ENCODE measurements at places on chromosomes 16 and 17.

DNA sequence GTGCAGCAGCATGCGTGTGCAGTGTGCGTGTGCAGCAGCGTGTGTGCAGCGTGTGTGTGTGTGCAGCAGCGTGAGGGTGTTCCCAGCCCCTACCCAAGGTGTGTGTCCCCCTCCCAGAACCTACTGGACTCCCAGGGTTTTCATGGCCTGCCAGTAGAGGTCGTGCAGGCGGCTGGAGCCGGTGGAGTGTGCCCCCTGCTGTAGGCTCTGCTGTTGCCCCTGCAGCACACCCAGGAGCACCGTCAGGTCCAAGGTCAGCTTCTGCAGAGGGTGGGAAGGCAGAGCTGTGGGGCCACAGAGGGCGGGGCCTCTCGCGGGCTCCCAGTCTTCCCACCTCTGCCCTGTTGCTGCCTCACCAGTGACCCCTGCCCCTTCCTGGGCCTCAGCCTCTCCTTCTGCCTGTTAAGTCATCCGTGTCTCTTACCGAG lies 14.9 kb downstream of the MYBBP1A start:
- peak; percentile 22 for DNase-seq

- no peak for DNase-seq
Observed at GRCh38 chr17:80696964-80697363, 152.3 kb downstream of the RPTOR start.

- DNase-seq = no peak
Observed at GRCh38 chr16:1887711-1888354, 15.9 kb upstream of the MEIOB start.

GRCh38 chr17:74042744-74043486 lies 160.6 kb upstream of the RPL38 start:
- DNase-seq = peak; percentile 7

- DNase-seq = no peak
Observed at GRCh38 chr16:87842209-87842869, 27.0 kb downstream of the SLC7A5 start.

DNA sequence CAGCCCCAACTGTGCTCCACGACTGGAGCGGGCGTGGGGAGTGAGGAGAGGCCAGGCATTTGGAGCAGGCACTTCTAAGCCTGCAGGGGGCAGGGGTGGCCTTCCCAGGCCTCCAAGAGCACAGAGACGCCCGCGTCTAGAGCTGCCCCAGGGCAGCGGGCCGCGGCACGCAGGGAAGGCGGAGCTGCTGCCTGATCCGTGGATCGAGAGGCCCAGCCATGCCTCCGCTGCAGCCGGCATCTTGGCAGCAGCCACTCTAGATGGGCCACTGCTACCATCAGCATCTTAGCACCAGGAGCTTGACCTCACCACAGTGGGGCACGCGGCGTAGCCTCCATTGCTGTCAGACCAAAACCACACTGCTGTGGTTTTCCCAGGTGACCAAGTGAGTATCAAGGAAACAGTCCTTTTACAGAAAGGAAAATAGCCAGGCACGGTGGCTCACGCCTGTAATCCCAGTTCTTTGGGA lies 20.4 kb upstream of the WDR45B start:
- DNase-seq = peak; percentile 76

GRCh38 chr16:4028144-4028543 lies 88.1 kb downstream of the ADCY9 start:
- no peak for DNase-seq

DNA sequence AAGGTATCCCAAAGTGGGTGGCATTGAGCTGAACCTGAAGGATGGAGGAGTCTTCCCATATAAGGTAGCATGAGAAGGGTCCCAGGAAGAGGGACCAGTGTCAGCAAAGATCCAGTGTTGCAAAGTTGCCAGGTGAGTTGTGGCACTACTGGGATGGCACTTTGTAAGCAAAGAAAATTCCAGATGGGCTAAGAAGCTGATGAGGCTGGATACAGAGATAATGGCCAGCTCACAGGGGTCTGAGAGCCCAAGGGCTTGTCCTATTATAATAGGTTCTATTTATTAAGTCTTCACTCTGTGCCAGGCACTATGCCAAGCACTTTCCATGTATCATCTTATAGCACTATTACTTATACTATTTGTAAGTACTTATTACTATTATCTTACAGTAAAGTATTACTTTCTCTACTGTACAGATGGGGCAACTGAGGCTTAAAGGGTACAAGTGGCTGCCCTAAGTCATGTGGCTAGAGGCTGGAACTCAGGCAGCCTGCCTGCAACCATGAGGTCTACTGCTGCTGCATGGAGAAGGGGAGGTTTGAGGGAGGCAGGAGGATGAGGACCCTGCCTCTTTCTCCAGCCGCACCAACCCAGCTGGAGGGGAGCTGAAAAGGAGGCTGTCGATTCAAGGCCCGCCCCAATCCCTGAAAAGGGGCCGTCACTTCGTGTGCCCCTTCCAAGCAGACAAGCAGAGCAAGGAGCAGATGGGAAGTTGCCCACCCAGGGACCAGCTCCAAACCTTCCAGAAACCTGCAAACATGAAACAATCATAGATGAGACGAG lies 86.5 kb downstream of the C16orf78 start:
- no peak for DNase-seq

GRCh38 chr17:6241996-6242395 lies 171.8 kb downstream of the WSCD1 start:
- no peak for DNase-seq

DNA sequence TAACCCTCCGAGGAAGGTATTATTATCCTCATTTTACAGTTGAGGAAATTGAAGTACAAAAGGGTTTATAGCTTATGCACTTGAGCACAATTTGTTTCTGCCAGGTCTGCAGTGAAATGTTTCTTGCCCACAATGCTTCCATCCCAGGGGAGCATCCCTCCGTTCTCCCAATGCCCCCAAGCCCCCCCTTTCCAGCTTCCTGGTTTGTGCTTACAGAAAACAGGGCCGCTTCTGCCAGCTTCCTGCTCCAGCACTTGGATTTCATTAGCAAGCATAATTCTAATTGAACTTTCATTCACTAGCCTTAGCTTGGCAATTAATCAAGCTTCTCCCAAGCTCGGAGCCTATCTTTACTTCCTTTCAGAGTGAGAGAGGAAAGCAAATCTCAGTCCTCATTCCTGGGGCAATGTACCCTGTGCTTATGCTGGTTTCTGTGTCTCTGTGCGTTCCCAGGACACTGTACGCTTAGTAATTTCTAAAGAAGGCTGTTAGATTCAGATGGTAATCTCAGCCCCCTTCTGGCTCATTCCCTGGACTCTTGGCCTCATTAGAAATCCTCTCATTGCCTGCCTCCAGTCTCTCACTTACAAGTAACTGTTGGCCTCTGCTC lies 141.6 kb downstream of the HS3ST2 start:
- DNase-seq = no peak
